ENCODE measurements at places on chromosomes 2 and 18.

DNA sequence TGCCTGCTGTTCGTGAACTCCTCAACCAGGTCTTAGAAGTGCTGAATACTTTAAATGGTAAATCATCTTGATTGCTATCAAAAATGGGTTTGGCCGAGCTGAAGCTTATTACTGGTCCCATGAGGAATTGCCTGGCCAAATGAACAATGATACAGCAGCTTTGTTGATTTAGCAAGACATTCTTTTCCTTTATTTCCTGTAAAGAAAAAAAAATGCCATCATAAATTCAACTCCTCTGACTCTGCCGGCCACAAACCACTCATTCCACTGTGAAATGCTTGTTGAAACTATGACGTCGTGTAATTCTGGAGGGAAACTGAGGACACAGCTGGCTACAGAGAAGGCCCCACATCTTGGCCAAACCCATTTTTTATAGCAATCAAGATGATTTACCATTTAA, 74.2 kb upstream of the ID2 start:
- no peak for DNase-seq

- no peak for DNase-seq
Observed at GRCh38 chr18:56799756-56800155, 148.6 kb downstream of the WDR7 start.

DNA sequence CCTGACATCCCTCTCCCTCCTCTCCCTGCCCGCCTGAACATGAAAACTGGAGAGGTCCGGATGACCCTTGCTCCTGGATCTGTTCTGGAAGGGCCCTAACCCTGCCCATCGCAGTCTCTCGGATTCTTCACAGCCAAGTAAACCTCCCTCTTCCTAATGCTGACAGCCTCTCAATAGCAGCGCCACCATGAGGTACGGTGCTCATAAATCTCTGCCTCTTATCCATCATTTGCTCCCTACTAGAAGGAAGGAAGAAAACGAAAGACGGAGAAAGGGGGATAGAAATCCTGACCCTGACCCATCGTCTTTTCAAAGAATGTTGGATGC, 257.9 kb downstream of the BCL11A start:
- no peak for DNase-seq

DNA sequence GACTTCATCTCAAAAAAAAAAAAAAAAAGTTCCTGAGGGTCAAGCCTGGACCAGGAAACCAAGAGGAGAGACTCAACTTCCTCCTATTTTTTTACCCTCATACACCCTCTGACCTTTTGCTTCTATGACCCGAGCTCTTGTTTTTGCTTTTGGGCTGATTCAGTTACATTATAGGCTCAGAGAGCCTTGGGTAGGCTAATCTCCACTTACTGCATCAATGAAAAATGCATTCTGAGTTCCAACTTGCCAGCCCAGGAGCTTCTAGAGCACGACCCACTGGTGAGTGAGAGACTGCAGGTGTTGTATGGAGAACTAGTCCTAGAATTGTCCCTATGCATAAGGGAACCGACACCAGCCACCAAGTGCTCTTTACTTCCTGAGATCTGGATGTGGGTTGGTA, 91.1 kb downstream of the CABLES1 start:
- no peak for DNase-seq

DNA sequence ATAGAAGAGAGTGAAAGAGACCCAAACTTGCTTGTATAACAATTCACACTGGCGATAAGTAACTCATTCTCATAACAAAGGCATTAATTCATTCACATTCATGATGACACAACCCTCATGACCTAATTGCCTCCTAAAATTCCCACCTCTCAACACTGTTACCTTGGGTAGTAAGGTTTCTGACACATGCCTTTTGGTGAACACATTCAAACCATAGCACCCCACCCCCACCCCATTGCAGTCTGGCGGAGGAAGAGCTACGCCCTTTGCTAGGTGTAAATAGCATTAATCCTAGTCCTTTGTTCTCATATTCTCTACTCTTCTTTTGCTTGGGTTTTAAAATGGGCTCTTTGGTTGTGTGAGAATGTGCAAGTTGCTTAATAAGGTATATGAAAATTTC, 361.5 kb downstream of the DSEL start:
- DNase-seq, result no peak

DNA sequence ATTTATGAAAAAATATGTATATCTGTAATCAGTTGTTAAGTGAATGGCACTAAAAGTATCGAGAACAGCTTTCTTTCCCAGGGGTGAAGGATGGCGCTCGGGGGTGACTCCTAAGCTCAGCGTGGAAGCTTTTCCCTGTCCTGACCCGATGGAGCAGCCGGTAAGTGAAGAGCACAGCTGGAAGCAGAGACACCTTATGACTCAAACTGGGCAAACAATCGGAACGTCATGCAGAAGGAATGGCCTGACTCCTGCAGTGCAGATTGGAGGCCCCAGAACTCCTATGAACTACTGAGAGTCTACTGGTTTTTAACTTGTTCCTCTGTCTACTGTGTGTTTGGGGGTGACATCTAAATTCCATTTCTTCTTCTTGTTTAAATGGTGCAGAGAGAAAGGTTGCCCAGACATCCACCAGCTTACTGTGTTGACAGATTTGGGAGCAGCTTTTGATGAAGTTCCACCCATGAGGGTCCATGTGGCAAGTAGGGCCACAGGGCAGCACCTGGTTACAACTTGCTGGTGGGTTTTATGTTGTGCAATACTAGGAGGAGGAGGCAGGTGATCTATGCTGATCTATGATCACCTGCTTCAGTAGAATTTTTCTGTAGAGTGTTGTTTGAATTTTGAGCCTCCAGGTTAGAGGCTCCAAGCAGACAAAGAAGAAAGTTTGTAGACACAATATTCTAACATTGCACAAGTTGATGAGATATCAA, 52.8 kb upstream of the TMEM182 start:
- DNase-seq, result peak; percentile 77

DNA sequence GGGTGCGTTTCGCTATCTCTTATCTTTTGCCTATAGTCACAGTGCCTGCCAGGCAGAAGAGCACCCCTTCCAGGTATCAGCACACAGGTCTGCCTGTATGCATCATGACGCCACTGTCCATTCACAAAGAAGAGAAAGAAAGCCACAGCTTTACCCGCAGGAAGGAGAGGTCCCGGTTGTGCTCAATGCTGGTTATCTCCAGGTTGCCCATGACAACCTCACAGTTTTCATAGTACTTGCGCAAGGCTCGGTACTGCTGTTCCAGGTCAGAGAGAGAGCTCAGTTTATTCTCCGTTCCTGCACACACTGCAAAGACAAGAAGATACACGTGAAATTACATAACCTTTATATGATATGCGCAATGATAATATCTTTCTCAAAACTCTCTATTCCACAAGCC, 414.0 kb downstream of the ERBB4 start:
- no peak for DNase-seq

- DNase-seq, result no peak
Observed at GRCh38 chr2:168146892-168147810, 100.2 kb downstream of the STK39 start.

DNA sequence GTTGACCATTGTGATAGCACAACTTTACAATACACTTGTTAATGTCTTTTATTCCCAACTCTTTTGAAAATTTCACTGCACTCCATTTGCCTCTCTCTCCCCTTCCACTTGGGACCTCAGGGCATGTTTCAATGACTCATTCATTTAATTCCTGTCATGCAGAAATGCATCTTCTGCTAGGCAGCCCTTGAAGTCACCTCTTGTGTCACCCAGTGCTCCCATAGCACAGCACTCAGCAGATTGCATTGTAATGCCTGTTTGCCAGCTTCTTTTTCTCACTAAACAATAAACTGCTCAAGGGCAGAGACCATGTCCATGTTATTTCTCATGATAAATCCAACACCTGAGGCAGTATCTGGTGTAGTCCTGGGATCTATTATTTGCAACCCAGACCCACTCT, 85.9 kb upstream of the ACSL3 start:
- DNase-seq, result peak; percentile 5

GRCh38 chr2:196551014-196551413, 88.5 kb upstream of the CCDC150 start:
- DNase-seq, result no peak

DNA sequence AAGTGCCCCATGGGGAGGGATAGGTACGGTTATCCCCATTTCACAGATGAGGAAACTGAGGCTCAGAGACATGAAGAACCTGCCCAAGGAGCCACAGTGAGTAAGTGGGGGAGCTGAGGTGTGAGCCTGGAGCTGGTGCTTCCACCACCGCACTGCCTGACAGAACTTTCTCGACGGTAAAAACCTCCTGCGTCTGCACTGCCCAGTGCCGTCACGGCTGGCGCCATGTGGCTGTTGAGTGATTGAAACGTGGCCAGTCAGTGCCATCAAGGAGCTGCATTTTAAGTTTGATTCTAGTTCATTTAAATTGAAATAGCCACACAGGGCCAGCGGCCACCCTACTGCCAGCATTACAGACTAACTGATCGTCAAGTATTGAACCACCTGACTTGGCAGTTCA, 217.1 kb downstream of the AGAP1 start:
- no peak for DNase-seq

- no peak for DNase-seq
Observed at GRCh38 chr2:69798290-69798908, 31.1 kb upstream of the GMCL1 start.

DNA sequence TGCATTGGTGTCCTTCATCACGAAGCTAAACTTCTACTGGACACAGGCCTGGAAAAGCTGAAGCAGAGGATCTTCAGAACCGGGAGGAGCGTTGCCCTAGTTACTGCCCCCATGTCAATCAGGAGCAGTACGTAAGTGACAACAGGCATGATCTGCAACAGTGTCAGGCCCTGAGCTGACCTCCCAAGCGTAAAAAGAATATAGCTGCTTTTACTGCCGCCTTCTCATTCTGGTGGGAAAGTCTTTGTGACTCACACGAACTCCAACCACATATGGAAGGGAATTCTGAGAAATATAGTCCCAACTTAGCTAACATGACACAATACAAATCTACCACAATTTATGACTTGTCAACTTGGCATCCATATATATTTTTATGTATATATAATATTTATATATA, 1007.7 kb upstream of the CDH2 start:
- DNase-seq, result no peak

DNA sequence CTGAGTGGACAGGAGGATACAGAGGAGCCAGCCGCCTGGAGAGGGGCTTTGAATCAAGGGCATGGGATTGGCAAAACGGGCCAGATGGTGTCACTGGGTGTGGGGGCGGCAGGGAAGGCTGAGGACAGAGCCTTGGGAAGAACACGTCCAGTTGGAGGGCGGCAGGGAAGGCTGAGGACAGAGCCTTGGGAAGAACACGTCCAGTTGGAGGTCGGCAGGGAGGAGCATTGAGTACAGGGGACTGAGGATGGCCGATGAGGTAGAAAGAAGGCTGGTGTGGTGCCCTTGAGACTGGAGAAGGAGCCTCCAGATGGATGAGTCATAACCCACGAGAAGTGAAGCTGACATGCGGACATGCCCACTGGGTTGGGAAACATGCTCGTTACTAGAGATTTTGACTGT, 4.5 kb downstream of the HES6 start:
- DNase-seq, result no peak

GRCh38 chr2:18186816-18187613, 308.5 kb downstream of the KCNS3 start:
- no peak for DNase-seq

DNA sequence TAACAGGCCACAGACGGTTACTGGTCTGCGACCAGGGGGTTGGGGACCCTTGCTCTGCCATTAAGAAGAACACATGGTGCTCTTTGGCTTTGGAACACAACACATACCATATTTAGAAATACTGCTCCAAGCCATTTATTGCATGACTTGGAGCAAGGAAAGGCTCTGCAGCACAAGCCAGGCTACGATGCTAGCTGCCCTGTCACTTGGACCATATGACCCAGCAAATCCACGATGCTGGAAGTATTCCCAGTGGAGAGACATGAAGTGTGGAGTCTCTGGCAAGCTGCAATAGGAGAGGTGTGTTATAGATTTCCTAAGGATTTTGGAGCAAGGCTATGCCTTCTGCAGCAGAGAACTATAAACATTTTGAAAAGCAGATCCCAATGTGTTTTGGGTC, 171.2 kb downstream of the HAUS1 start:
- DNase-seq, result no peak

GRCh38 chr2:102069311-102069974, 73.1 kb upstream of the IL1R1 start:
- DNase-seq, result no peak

GRCh38 chr2:39732482-39732881, 46.6 kb downstream of the THUMPD2 start:
- DNase-seq, result no peak

DNA sequence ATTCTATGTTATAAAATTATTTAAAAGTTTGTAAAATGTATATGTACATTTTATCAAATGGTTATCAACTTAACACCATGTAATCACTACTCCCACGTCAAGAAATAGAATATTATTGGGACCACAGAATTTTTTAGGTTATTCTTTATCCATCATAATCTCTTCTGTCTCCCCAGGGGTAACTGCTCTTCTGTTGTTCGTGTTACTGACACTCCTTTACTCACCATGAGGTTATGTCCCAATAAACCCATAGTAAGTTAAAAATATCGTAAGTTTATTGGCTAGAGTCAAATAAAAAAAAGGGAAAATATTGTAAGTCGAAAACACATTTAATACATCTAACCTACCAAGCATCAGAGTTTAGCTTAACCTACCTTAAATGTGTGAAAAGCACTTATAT, 14.0 kb downstream of the OTX1 start:
- no peak for DNase-seq

- peak; percentile 7 for DNase-seq
Observed at GRCh38 chr2:227473122-227473461, 1.1 kb downstream of the AGFG1 start.

- peak; percentile 29 for DNase-seq
Observed at GRCh38 chr2:43759195-43759594, 14.6 kb upstream of the DYNC2LI1 start.

GRCh38 chr18:42906761-42907160, 208.7 kb downstream of the RIT2 start:
- DNase-seq, result no peak

DNA sequence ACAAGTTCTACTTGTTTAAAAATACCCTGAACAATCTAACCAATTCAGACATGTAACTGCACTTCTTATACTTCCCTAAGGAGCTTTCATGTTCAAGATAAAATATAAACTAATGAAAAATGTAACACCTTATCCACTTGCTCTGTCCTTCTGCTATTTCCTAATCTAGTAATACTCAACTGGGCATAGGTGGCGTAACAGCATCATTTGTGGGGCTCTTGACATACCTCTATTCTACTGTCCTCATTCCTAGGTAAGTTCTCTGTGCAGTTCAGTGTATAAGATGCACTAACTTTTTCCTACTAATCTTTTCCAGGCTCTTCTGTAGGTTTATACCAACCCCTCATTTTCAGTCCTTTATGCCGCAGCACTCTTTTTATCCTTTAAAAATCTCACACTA, 36.7 kb downstream of the PRKD3 start:
- DNase-seq, result peak; percentile 31

DNA sequence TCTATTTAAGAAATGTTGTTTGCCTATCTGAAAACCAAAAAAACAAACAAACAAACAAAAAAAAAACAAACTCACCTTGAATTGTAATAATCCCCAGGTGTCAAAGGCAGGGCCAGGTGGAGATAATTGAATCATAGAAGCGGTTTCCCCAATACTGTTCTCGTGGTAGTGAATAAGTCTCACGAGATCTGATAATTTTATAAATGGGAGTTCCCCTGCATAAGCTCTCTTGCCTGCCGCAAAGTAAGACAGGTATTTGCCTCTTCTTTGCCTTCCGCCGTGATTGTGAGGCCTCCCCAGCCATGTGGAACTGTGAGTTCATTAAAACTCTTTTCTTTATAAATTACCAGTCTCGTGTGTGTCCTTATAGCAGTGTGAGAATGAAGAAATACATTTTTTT, 1180.7 kb upstream of the CRIM1 start:
- no peak for DNase-seq

- no peak for DNase-seq
Observed at GRCh38 chr18:31504455-31505147, 6.6 kb downstream of the DSG2 start.

- no peak for DNase-seq
Observed at GRCh38 chr2:36919041-36919837, 47.1 kb downstream of the STRN start.

Measured in RKO (cell line).